ENCODE measurements at places on chromosomes 3 and 15.

DNA sequence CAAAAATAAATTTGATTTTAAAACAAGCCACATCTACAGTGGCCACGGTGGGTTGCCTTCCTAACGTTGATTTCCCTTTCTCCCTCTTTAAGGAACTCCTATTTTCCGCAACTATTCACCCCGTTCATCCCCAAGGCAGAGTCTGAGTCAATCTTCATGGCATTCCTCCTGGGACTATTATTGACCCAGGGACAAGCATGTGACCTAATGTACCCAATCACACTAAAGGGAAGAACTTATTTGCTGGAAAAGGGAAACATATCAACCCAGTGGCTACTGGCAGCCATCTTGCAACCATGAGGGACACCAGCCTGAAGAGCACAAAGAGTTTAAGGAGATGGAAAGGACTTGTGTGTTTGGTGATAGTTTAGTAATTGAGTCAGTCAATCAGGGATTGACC is 55.4 kb upstream of the ARHGEF3 start:
- DNase-seq = no peak

DNA sequence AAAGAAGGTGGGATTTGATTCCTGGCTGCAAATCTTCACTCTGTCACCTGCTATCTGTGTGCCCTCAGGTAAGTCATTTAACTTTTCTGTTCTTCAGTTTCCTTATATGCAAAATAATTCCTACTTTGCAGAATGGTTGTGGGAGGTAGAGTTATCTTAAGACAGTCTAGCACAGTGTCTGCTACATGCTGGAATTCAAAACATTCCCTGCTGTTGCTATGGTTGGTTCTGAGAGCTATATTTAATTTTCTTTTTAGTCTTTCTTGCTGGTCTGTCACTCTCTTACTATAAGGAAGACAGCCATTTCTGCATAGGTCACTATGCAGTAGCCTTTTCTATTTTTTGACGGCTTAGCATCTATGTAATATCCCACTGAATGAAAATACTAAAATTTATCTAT is 4.0 kb upstream of the ADPGK start:
- no peak for DNase-seq

DNA sequence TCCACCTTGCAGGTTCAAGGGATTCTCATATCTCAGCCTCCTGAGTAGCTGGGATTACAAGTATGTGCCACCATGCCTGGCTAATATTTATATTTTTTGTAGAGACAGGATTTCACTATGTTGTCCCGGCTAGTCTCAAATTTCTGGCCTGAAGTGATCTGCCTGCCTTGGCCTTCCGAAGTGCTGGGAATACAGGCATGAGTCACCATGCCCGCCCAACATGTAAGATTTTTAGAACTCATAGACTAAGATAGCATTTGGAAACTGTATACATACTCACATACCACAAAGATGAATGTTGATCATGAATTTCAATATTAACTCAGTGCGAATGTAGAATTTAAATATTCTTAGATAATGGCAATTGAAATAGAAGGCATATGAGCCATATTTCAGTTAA is 718.9 kb downstream of the NLGN1 start:
- DNase-seq = no peak

DNA sequence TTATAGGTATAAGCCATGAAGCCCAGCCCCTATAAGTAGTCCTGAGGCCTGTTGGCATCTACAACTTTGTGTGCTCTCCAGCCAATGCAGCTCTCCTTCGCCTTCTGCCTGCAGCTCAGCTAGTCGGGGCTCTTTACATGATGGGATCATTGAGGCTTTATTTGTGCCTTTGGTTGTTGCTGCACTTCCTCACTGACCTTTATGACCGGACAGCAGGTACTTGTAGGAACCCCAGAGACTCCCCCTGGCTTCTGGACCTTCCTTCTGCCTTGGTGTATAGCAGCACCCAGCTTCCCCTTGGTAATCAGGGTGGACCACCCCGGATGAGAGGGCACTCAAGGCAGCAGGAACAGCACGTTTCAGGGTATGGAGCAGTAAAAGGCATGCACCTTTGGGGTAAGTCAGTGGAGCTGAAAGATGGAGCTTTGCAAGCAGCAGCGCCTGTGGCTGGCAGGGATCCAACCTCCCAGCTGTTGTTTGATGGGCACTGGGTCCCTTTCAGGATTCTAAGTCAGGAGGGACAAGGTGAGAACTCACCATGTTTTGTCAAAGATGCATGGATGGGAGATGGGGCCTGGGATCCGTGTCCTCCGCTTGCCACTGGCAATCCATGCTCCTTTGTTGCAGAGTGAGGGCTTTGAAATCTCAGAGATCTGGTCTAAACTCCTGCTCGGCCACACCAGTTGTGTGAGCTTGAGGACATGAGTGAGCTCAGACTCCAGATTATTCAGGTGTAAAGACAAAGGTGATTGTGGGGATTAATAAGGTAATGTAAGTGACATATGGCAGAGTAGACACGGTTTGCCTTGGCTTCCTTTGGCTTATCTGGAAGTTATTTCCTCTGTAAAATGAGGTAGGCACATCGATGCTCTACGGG is 65.1 kb upstream of the KLF13 start:
- no peak for DNase-seq

DNA sequence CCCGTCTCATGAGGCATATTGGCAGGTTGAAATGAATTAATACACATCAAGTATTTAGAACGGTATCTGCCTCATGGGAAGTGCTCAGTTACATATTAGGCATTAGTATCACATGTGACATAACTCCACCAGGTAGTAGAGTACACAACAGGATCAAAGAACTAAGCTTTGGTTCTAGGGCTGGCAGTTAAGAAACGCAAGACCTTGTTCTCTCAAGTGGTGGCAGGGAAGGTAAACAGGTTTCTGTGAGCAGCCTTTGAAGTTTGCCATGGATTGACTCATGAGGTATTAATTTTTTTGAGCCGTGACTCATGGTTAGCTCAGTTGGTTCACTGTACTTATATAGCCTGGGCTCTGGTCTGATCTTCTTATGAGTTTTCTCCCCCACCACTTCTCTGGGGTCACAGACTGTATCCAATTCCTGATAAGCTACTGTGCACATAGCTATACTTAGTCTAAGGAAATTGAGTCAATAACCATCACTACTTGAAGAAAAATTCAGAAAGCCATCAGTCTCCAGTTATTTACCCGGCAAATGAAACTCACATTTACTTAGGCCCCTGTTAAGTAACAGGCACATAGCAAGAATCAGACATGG is 155.6 kb upstream of the STT3B start:
- DNase-seq = no peak

GRCh38 chr15:82894971-82895520 is 57.5 kb downstream of the HOMER2 start:
- DNase-seq = no peak

GRCh38 chr15:50857763-50858162 is 50.7 kb upstream of the AP4E1 start:
- no peak for DNase-seq

GRCh38 chr3:106332884-106333283 is 464.1 kb upstream of the CBLB start:
- no peak for DNase-seq

DNA sequence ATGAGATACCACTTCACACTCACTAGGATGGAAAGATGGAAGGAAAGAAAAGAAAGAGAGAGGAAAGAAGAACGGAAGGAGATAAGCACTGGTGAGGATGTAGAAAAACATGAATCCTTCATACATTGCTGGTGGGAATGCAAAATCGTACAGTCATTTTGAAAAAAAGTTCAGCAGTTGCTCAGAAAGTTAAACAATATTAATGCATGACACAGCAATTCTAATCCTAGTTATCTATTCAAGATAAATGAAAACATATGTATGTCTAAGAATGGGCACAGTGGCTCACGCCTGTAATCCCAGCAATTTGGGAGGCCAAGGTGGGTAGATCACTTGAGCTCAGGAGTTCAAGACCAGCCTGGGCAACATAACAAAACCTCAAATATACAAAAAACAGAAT is 59.1 kb downstream of the SENP7 start:
- DNase-seq = no peak

Data from GM13976 (cell line).